ENCODE measurements at places on chromosomes 2 and 18.

DNA sequence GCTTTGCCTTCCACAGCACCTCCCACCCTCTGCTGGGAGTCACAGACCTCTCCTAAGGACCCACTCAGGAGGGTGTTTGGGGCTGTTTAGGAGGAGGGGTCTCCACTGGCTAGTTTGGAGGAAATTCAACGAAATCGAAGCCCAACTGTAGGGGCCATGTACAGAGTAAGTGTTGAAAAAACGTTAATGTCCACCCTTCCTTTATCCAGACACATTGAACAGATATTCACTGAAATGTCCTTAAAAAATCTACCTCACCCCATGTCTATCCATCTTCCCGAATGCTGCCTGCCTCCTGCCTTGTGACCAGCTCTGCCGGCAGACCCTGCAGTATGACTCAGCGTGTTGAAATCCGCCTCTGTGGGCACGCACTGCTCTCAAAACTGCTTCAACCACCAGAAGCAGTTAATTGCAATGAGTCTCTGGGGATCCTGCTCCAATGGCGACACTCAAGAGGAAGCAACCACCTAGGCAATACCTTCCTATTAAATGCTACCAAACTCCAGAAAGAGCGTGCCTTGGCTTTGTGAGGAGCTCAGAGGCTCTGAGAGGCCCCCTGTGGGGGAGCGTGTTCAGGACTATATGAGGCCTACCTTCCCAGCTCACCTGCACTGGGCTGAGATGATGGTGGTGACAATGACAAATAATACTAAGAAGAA, 61.4 kb upstream of the RTN4 start:
- DNase-seq, result no peak

GRCh38 chr2:109260886-109261700, 132.1 kb downstream of the SH3RF3 start:
- DNase-seq, result no peak

- no peak for DNase-seq
Observed at GRCh38 chr2:62472312-62472711, 33.7 kb downstream of the TMEM17 start.

- no peak for DNase-seq
Observed at GRCh38 chr2:217688494-217688893, 314.3 kb downstream of the TNS1 start.

- DNase-seq, result no peak
Observed at GRCh38 chr2:42880738-42881690, 88.6 kb upstream of the HAAO start.

DNA sequence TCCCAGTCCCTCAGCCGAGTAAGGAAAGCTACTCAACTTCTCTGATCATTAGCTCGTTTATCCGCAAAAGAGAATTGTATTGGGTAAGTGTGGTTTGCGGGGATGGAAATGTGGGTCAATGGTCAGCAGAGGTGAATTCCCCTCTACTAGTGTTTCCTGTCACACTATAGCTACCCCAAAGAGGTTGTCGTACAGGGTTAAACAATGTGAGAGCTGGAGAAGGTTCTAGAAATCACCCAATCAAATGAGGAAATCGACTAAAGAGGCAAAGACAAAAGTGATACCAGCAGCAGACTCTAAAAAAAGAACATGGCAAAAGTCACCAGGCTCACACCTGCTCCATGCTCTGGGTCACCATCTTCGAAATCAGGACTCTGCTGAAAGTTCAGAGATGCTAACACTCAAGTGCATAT, 144.7 kb upstream of the ITGA4 start:
- DNase-seq, result peak; percentile 50

DNA sequence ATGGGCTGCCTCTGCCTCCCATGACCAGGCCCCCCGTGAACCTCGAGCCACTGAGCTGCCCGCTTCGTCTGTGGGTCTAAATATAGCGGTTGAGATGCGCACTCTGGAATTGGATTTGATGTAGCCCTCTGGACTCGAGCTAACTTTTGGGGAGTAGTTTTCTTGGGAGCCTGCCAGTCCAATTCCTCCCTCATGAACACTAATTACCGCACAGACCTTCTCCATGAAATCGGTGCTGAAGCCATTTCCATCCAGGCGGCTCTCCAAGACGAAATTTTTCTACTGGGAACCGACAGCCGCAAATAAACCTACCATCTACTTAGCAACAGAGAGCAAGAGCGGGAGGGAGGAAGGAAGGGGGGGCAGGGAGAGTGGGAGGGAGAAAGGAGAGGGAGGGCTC, 63.6 kb downstream of the CELF4 start:
- DNase-seq, result no peak

DNA sequence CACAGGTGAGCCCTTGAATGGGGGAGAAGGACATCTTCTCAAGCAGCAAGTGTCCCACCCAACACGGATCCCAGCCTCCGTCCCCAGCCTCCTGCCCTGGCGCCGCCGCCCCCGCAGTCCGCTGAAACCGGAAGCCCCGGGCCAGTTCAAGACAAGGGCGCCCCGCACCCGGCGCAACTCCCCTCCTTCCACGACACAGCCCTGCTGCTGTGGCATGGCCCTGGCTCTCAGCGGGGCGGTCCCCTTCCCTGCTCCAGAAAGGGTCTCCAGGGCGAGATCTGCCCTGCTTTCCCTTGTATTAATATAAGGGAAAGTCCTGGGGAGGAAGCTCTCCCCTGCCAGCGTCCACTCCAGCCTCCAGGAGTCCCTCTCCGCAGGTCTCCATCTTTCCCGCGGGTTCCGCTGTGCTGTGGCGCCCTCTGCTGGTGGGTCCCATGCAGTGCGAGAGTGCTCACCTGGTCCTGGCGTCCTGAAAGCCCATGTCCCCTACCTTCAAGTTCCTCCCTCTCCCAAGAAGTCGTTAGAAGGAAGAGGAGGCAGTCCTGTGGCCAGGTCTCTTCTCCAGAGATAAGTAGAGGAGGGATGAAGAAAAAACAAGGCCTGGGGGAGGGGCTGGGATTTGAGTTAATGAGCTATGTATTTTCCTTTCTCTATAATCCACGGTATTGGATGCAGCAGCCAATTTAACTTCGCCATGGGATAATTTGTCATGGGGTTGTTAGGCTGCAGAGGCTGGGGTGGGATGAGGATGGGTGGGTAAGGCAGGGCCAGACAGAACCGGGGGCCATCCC, 176.0 kb downstream of the SMAD2 start:
- DNase-seq, result peak; percentile 79

- no peak for DNase-seq
Observed at GRCh38 chr18:24683925-24684324, 223.5 kb downstream of the HRH4 start.

DNA sequence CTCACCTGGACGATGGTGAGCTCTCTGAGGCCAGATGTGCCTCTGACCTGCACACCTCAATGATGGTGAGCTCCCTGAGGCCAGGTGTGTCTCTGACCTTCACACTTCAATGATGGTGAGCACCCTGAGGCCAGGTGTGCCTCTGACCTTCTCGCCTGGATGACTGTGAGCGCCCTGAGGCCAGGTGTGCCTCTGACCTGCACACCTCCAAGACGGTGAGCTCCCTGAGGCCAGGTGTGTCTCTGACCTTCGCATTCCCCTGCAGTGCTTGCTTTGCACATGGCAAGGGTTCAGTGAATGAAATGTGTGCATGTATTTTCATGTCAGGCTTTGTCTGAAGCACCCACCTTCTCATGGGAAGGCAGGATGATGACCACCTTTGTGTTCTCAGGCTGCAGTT, 95.5 kb downstream of the PTGR3 start:
- DNase-seq, result no peak

- no peak for DNase-seq
Observed at GRCh38 chr2:148670773-148671172, 26.2 kb downstream of the EPC2 start.

DNA sequence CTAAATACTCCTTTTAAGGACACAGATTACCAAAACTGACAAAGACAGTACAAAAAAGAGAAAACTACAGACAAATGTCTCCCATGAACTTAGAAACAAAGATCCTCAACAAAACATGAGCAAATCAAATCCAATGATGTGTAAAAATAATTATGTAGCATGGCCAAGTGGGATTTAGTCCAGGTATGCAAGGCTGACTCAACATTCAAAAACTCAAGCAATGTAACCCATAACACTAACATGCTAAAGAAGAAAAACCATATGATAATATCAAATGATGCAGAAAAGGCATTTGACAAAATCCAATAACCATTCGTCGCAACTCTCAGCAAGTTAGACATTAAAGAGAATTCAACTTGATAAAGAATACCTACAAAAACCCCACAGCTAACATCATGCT, 239.0 kb upstream of the KLHL29 start:
- DNase-seq, result no peak
